ENCODE measurements at places on chromosomes 6 and 20.

GRCh38 chr6:150894935-150895552 lies 29.5 kb downstream of the MTHFD1L start:
- peak; percentile 23 for DNase-seq

GRCh38 chr6:127914240-127914639 lies 13.4 kb upstream of the THEMIS start:
- DNase-seq = no peak

DNA sequence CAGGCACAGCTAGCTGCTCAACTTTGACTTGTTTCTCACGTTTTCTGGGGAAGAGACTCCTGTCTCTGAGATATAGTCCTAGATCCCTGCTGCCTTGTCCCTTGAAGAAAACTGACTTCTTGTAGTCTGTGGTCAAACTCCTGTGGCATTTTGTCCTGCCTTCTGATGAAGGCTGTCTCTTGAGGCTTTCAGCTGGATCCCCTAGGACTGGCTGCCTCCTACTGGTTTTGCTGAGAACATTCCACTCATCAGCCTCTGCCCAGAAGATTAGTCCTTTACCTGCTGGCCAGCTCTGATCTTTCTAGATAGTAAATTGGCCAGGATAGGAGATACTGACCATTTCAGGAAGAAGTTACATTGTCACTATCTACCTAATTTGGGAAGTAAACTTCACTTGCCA lies 71.9 kb upstream of the CNR1 start:
- peak; percentile 4 for DNase-seq

GRCh38 chr6:64520050-64520449 lies 884.4 kb downstream of the PHF3 start:
- DNase-seq = no peak

- DNase-seq = no peak
These were observed 249.2 kb upstream of the RREB1 start for GRCh38 chr6:6858533-6858982.

DNA sequence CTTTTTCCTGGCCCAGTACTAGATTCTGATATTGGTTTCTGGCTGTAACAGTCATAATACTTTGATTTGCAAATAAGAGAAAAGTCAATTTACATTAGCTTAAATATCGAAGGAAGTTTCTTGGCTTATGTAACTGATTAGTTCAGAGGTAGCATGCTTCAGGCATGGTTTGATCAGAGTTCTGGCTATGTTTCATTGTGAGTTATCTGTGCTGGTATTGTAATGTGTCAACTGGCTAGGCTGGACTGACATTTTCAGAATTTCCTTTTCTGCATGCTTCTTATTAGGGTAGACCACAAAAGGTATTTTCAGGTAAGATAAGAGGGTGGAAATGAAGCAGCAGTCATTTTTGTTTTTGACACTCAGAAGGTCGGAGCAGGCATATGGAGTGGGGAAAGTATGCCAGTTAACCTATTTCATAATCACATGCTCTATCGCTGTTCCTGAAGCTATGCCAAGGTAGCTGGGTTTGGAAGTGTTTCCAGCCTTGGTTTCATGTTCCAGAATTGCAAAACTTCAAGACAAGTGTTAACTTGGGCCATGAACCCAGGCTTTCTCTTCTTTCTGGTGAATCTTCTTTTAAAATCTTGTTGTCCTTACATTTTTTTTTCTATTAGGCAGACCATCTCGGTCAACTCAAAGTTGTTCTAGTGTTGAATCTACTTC lies 244.9 kb downstream of the DHX35 start:
- no peak for DNase-seq

DNA sequence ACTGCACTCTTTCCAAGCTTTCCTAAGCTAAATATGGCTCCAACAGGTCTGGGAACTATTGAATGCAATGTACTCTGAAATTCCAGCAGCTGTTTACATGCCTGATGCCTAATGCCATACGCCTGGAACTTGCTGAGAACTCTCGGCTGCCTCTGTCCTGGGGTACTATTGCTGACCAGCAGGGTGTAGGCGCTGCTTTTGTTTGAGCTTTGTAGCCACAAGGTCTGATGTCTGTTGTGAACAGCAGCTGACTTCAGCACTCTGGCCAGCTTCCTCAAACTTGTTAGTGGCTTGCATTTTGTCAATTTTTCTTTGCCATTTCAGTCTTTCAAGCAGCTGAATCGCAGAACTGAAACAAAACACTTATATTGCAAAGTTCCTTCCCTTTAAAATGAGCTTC lies 26.7 kb downstream of the SAYSD1 start:
- no peak for DNase-seq

DNA sequence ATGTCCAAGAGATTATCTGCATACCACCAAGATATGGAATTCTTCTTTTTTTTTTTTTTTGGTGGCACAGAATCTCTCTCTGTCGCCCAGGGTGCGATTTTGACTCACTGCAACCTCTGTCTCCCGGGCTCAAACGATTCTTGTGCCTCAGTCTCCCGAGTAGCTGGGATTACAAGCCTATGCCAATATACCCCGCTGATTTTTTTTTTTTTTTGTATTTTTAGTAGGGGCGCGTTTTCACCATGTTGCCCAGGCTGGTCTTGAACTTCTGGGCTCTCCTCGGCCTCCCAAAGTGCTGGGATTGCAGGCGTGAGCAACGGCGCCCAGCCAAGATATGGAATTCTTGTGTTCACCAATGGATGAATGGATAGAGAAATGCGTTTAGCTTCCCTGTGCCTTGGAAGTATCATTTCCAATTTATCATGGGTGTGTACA lies 31.0 kb downstream of the POM121L2 start:
- DNase-seq = no peak

- no peak for DNase-seq
These were observed 39.4 kb downstream of the CDYL start for GRCh38 chr6:4815584-4815983.

GRCh38 chr6:136408204-136408603 lies 118.6 kb upstream of the BCLAF1 start:
- DNase-seq = no peak

DNA sequence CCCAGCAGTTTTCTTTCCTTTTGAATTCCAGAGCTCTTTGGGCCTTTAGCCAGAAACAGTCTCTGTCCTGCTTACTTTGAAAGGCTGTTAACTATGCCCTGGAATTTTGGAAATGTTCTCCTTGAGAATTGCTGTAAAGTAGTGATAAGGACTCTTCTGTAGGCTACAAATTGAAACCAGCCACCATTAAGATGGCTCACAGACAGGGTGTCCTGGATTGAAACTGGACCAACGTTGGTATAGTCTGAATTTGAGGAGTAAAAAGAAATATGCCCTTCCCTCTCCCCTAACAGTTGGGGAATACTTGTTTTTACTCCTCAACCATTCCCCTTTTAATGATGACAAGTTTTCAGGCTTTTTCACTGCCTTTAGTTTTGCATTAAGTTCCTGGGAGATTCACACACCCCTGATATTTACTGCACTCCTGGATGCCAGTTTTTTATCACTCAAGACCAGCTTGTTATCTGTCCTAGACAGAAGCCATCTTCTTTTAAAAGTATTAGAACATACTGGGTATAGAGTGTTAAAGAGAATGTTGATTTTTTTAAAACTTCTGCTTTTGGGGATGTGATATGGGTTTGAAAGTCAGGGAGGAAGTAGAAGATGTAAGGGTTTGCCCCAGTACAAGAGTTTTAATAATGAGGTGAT lies 21.9 kb downstream of the TOP1 start:
- DNase-seq = no peak

DNA sequence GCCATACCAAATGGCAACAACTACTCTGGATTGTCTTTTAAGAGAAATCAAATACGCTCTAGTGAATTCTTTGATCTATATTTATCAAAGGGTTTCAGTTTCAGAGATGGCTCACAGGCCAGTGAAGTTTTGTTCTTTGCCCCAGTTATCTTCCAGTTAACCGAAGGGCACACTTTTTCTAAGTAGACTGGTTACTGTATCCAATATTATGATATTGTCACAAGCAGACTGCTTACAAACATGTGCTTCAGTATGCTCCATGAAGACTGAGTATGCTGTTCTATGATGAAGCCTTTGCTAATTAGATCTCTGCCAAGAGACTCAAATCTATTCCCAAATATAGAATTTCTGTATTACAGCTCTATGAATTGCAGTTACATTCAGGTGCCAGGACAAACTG lies 181.1 kb downstream of the REV3L start:
- no peak for DNase-seq

- no peak for DNase-seq
These were observed 522.5 kb downstream of the EPM2A start for GRCh38 chr6:145212813-145213212.

DNA sequence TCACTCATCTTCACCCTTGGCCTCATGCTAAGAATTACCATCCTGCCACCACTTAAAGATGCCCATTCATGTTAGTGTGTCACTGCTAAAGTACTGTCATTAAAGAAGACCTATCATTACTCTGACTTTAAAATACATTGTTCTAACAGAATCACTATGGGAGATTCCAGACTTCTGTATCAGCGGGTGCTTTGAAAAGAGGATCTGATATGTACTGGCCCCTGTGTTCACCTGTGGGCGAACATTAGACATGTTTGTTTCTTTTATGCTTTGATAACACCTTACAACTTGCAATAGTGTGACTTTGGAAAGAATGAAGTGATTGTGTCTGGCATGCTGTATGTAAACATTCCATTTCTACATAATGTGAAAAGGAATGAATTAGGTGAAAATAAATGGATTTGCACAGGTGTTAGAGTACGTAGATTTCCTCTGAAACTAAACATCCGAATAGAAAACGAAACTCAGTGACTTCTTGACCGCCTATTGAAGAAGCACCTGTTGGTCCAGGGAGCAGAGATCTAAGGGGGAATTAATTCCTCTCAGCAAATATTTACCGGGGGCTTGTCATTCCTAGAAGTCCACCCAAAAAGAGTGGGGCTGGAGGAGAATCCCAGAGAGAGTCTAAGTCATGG lies 132.3 kb downstream of the CARMIL1 start:
- no peak for DNase-seq

GRCh38 chr6:125827788-125828320 lies 37.1 kb downstream of the NCOA7 start:
- DNase-seq = no peak

- no peak for DNase-seq
These were observed 37.7 kb downstream of the SYTL3 start for GRCh38 chr6:158687506-158687905.

DNA sequence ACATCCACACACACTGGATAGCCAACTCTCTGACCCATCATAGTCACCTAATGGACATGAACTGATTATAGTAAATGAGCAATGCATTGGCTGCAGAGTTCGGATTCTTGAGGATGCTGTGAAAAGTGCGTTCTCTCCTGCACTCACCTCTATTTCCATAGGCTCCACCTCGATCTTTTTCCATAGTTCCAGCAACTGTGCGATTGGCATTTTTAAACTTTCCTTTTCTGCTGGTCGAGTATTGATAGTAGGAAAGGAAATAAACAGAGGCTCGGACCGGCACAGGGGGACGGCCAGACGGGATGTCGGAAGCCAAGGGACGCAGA lies 94.4 kb downstream of the RNASET2 start:
- DNase-seq = no peak

GRCh38 chr20:39778431-39778830 lies 816.3 kb downstream of the DHX35 start:
- DNase-seq = no peak

DNA sequence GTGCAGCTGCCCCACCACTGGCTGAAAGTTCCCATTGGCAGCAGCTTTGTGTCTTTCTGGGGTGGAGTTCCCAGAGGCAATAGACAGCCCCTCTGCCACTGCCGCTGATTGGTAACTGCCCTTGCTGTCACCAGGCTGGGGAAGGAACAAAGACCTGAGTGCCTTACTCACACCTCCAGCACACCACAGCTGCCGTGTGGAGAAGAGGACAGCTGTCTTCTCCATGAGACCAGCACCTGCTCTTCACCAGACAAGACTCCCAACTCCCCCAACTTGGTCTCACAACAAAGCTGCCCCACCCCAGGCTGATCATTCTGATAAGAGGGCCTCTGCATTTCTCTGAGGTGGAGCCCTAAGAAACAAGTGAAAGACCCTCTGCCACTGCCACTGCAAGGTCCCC lies 39.7 kb upstream of the PTCHD4 start:
- DNase-seq = no peak

Data from CD4-positive, alpha-beta T cell treated with Interleukin-10 for 1 hour (primary cell).